ENCODE measurements at places on chromosomes 16 and 17.

DNA sequence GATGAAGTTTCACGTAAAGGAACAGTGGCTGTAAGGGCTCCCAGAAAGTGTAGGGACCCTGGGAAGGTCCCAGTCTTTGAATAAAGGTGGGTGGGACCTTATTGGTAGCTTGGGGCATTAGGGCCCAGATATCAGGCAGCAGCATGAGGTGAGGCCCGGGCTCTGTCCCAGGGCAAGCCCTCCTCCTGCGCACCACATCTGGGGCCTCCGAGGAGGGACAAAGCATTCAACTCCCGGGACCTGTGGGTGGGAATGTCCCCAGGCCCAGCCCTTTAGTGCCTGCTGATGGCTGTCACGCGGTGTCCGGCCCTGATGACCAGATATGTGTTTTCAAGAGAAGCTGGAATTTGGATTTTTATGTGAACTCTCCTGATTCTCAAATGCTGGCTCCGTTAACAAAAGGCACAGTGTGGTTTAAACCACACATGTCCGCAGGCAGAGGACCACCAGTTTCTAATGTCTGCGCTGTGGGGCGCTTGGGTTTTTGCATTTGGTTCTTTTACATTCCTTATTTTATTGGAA is 30.4 kb downstream of the RAI1 start:
- H3K27me3 ChIP-seq: no peaks in the 10 kb centered on the region
- H3K4me1 ChIP-seq: peaks cover 36% of the 10 kb centered on the region
- H3K36me3 ChIP-seq: peaks cover 2% of the 10 kb centered on the region
- no peak overlapping the region for H3K4me3 ChIP-seq
- no peak overlapping the region for H3K27ac ChIP-seq
- no peak for DNase-seq

GRCh38 chr16:13798211-13798610 is 121.7 kb upstream of the ERCC4 start:
- no peaks in the 10 kb centered on the region for H3K4me1 ChIP-seq
- H3K36me3 ChIP-seq: peaks cover 1% of the 10 kb centered on the region
- DNase-seq: no peak
- no peak overlapping the region for H3K4me3 ChIP-seq

DNA sequence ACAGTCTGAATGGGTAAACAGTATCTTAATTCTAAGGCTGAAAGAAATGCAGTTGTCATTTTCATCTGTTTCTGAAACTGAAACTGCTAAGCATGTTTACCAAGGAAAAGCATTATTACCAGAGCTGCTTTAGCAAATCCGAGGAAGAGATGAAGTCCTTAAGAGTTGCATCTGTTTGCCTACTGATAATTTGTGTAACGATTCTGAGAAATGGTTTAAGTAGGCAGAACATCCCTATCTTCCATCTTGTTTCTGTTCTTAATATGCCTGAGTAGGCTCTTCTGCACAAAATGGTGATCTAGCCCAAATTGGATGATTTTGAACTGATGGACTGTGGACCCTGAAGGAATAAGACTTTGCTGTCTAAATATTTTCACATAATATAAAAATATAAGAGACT is 34.9 kb downstream of the NUP93 start:
- peaks cover 19% of the 10 kb centered on the region for H3K4me1 ChIP-seq
- H3K27ac ChIP-seq: no peak overlapping the region
- peaks cover 11% of the 10 kb centered on the region for H3K36me3 ChIP-seq
- no peaks in the 10 kb centered on the region for H3K27me3 ChIP-seq
- DNase-seq: no peak

- peaks cover 36% of the 10 kb centered on the region for H3K36me3 ChIP-seq
- DNase-seq: peak; percentile 42
- no peak overlapping the region for H3K4me3 ChIP-seq
- no peaks in the 10 kb centered on the region for H3K27me3 ChIP-seq
- peaks cover 47% of the 10 kb centered on the region for H3K4me1 ChIP-seq
Measured at GRCh38 chr16:27426423-27427408, 24.7 kb downstream of the IL21R start.

GRCh38 chr17:4870855-4871254 is 28.5 kb upstream of the C17orf107 start:
- no peak overlapping the region for H3K27ac ChIP-seq
- H3K36me3 ChIP-seq: peaks cover 4% of the 10 kb centered on the region
- H3K27me3 ChIP-seq: no peaks in the 10 kb centered on the region
- DNase-seq: no peak

DNA sequence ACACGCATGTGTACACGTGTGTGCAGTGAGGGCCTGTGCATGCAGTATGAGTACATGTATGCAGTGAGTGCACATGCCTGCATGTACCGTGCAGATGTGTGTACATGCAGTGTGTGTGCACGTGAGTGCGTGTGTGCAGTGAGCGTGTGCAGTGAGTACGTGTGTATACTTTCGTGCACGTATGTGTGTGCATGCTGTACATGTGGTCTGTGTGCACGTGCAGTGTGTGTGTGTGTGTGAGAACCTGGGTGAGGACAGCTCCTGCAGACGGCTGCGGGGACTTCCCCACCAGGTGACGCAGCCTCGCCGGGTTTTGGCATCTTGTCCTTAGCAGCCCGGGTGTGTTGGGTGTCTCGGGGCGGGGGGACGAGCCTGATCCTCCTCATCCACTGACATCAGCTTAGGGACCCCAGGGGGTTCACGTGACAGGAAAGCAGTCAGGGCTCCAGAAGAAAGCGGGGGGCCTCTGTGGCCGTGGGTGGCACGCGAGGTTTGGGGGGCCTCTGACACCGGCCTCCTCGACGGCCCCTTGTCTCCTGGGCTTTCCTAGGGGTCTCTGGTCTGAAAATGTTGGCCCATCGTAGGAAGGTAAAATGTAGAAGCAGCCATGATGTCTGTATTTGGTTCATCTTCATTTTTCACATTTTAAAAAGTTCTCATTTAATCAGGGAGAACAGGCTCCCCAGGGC is 119.6 kb upstream of the ZNF750 start:
- H3K4me1 ChIP-seq: no peaks in the 10 kb centered on the region
- H3K27me3 ChIP-seq: no peaks in the 10 kb centered on the region
- H3K4me3 ChIP-seq: no peak overlapping the region
- H3K27ac ChIP-seq: no peak overlapping the region
- no peak for DNase-seq

- H3K27me3 ChIP-seq: no peaks in the 10 kb centered on the region
- peaks cover 21% of the 10 kb centered on the region for H3K36me3 ChIP-seq
- peak; percentile 75 for DNase-seq
- peak overlapping the region; percentile 87 for H3K4me3 ChIP-seq
- peaks cover 14% of the 10 kb centered on the region for H3K4me1 ChIP-seq
Measured at GRCh38 chr16:88651276-88651988, 579 bp upstream of the CYBA start.

Measured in central memory CD8-positive, alpha-beta T cell (primary cell).